Stimulated activated CD4-positive, alpha-beta T cell treated with anti-CD3 and anti-CD28 coated beads, Interleukin-1b, Interleukin-23, amount 100 ng/mL, for 48 hours (primary cell): ENCODE measurements at places on chromosomes 11 and 22.

- no peak for DNase-seq
Observed at GRCh38 chr11:10641177-10641911, 52.2 kb downstream of the IRAG1 start.

- no peak for DNase-seq
Observed at GRCh38 chr22:30968015-30968923, at the start of gene MORC2. Gene MORC2 (minus strand): TSS chr22:30968774. CDS start chr22:30967889, 885 bp downstream.

DNA sequence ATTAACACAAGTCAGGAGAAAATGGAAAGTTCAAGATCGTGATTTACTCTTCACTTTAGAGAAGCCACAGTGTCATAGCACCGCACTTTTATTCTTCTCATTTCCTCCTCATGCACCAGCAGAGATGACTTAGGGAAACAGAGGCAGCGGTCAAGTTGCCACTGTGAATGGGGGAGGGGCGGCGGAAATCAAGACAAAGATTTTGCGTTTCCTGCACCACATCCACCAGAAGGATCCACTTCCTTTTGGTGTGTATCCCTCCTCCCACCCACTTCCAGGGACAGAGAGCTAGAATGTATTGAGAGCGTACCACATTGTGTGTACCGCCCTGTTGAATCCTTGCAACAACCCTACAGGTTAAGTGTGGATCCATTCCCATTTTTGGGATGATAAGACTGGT, 21.8 kb downstream of the TSPAN18 start:
- no peak for DNase-seq

- DNase-seq, result no peak
Observed at GRCh38 chr11:110087812-110088534, 5.2 kb upstream of the ZC3H12C start.

DNA sequence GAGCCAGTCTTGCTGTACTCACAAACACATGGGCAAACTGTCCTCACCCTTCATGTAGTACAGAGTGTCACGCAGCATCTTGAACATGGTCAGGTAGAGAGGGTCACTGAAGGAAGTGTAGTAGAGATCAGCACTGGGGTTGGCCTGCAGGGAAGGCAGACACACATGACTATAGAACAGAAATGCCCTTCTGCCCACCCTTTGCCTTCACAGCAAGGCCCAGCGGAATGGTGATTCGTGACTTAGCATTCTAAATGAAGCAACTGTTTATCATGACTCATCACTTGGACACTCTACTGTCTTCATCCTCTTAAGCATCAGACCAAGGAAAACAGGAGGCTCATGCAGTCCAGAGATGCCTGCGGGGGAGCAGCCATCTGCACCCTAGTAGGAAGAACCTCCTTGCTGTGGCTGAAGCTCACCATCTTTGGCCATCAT, 33.4 kb downstream of the SERPIND1 start:
- DNase-seq, result no peak

DNA sequence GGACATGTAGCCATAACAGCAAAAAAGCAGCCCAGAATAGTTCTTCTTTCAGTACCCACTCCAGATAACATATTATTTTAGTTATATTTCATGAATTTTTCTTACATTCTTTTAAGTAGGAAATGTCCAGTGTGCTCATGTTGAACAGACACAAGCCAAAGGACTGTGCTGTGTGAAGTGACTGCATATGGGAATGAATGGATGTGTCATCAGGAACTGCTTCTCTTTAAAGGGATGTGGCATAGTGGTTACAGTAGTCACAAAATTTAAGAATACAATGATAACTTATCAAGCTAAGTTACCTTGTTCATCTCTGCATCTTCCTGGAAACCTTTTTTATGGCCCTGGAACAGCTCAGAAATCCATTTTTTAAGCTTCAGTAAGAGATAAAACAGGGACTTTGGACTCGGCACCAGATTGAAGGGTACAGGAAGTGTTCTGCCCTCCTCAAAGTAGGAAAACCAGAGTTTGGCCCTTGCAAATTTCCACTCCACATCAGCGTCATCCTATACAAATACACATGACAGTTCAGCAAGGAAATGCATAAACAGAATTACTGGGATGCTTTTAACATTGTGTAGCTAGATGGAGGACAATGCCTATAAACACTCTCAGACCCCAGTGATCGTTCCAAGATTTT, 112.8 kb downstream of the TRPC6 start:
- no peak for DNase-seq

- no peak for DNase-seq
Observed at GRCh38 chr11:35914816-35915215, 29.0 kb upstream of the LDLRAD3 start.

DNA sequence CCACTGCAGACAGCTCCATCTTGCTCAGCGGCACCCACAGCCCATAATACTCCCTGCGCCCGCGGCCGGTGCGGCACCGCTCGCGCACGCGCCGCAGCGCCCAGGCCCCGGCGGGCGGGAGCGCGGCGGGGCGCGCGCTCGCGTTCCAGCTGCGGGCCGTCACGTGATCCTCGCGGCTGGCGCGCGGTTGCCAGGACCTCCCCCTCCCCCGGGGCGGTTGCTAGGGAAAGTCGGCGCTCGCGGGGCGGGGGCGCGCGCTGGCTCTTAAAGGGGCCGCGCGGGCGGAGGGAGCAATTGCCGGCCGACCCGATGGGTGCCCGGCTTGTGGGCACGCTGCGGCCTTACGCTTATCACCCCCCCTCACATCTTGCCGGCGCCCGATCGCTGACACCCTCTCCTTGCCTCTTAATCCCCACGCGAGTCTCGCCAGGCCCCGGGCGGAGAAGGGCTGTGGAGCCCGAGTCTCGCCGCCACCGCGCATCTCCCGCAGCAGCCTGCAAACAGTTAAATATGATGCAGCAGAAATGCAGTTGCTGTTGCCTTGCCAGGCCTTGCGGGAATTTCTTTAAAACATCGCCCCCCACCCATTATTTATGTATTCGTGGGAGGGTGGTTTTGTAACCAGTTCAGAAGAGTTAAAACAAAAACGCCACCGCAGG, at the start of gene CBX6:
CBX6 (minus strand) TSS at position 45 of the 659 bp plus-strand sequence; CDS start at position 19, 26 bp downstream.
- peak; percentile 93 for DNase-seq

DNA sequence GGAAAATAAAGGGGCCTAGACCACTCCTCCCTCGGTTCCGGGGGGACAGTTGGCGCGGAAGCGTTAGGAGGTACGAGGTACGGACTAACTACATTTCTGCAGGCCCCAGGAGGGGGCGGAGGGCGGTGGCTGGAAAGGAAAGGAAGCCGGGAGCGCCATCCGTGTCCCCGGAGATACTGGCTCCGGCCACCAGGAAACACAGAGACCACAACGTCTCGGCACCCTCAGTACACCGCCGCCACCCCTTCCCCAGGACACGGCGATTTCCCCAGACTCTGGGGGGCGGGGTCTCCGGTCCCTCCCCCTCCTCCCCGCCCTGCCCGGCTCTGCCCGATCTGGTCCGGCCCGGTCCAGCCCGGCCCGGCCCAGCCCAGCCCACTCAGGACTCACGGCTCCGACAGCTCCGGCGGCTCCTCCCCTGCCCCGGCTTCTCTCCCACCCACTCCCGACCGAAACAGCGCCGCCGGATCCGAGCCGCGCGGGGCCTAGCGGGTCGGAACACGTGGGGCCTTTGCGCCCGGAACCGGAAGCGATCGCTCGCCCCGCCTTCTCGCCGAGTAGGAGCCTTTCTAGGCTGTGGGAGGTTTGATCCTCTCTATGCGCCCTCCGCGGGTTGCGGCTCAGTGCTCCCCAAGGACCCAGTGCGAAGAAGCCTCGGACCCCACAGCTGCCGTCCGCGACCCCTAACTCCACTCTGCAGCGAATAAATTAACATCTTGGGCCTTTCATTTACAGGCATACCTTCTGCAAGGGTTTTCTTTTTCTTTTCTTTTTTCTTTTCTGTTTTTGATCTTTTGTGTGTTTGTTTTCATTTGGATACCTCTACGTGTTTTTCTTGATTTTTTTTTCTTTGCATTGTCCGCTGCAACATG, at the start of gene ZNF202:
ZNF202 (minus strand) TSS at position 502 of the 872 bp plus-strand sequence. CDS start 10,772 bp downstream, outside the sequence.
- DNase-seq, result peak; percentile 92
